ENCODE measurements at places on chromosomes 5 and 9. TPM values are rescaled to one million over a fixed set of nuclear protein-coding genes. Genes with fewer than 3 reads are reported as not detected.

The GABRP gene
- total RNA-seq = not detected

DNA sequence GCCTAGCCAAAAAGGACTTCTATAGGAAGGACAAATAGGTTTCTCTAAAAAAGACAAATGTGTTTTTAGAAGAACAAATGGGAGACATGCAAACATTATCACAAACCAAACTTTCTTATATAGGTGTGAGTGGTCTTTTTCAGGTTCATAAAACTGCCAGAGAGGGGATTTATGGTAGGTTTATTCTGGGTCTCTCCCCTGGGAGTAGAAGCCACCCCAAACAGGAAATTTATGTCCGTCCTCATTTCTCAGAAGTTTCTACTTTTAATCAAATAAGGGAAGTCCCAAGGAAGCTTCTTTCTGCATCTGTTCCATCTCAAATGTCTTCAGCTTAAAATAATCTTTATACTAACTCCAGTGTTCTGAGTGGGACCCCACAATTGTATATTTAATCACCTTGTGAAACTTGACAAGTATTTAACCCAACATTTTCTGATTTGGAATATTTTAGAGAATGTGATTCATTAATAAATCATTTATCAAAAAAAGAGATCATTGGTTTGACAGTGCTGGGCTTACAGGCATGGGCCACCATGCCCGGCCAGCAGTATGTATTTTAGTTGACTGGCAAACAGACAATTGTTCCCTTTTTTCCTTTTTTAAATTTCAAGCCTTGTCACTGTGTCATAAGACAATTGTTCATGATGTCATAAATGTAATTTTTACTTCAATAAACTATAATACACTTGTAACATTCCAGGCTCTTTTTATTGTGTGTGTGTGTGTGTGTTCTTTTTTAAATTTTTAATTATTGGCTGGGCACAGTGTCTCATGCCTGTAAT is 44.6 kb upstream of the GLDC start:
- no peak for DNase-seq

The FBXL7 gene
- not detected for total RNA-seq

The DMRTA1 gene
- total RNA-seq = 1.8 TPM

GRCh38 chr9:37468620-37469019 is 3.4 kb upstream of the ZBTB5 start:
- DNase-seq = no peak

The PCDHAC2 gene
- total RNA-seq = 8.8 TPM

The CHSY3 gene
- total RNA-seq = not detected

DNA sequence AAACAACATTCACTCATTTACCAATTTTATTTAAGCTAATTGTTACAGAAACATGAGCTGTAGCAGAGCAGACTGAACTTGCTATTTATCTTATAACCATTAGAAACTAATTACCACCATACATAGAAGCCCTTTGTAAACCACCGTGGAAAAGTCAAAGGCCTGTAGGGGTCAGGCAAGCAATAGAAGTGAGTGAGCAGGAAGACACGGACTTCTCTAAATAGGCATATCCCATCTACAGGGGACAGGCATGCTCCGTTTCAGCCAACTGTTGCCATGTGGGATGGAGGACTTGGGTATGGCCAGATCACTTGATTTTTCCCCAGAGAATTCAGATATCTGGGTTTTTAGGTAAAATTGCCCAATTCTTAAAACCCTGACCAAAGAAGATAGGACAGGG is 44.8 kb downstream of the PRRC1 start:
- DNase-seq = no peak

DNA sequence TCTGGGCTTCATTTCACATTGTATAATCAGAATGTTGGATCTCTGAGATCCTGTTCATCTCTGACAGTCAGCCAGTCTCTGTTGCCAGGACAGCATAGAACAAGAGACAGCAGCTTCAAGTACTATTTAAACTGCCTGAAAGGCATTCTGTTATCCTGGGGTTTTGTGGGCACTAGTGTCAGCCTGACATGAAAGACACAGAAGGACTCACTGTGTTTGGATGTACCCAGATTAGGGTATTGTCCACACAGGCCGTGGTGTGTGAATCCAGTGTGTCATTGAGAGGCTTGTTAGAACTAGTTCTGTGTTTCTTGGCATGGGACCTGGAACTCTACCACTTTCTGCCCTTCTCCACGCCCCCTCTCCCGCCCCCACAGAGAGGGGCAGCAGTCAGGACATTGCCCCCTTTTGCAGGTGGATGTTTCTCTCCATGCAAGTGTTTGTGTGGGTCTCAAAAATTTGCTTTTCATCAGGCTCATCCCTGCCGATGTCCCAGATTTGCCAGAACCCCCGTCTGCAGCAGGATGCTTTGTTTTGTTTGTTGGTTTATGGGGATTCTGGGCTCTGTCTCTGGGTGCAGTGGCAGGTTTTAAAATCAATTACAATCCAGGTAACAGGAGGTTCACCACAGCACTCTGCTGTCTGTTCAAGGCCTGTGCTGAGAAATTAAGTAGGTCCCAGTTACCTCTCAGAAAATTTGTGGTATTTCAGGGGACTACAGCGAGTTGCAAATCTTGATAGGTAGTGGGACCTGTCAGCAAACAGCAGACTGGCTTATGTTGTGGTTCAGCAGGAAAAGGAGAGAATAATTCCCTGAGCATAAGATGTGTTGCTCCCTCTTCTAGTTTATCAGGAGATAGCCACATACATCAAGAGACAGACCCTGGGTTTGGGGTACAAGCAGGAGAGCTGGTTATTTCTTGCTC is 144.6 kb downstream of the DOCK2 start:
- no peak for DNase-seq

The RASEF gene
- total RNA-seq = 2.9 TPM

DNA sequence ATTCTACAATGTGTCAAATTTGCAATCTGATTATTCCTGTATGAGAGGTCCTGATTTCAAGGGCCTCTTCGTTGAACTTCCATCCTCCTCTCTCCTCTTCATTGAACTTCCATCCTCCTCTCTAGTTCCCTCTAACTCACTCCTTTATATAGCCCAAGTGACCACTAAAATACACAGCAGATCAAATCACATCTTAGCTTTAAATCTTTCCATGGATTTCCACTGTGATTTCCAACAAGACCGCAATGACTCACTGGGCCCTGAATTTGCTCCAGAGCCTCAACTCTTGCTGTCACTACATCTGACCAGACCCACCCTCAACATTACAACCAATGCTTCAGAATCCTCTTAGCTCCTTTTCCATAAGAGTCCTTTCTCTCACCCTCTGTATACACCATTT is 59.1 kb upstream of the TMEM252 start:
- no peak for DNase-seq

The NUDT2 gene
- 36.2 TPM for total RNA-seq

GRCh38 chr5:134022333-134022732 is 17.6 kb upstream of the VDAC1 start:
- no peak for DNase-seq

DNA sequence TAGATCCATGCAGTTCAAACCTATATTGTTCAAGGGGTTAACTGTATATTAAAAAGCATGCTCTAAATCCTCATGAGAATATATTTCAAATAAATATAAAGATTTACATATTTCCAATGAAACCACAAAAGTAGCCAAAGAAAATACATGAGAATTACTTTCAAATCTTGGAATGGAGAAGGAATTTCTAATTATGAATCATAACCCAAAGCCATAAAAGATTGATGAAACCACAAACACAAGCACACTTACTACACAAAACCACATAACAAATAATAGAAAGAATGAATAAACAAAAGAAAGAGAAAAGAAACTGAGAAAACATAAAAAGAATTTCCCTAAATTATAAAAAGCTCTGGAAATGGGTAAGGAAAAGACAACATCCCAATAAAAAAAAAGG is 16.0 kb downstream of the ERP44 start:
- DNase-seq = no peak

The PNPLA7 gene
- 3.9 TPM for total RNA-seq

The PANK3 gene
- total RNA-seq = 79.7 TPM

- no peak for DNase-seq
Measured at GRCh38 chr5:54704333-54704732, 186.8 kb downstream of the SNX18 start.

GRCh38 chr5:92470770-92471169 is 1087.7 kb upstream of the ARRDC3 start:
- no peak for DNase-seq

GRCh38 chr9:133774799-133775198 is 36.6 kb upstream of the SARDH start:
- DNase-seq = no peak

Measured in Panc1 (cell line).